NCI-H1105 (cell line): ENCODE measurements at places on chromosomes 11 and 22.

- DNase-seq: peak; percentile 23
Measured at GRCh38 chr22:23070418-23071229, at the start of gene GNAZ. Gene GNAZ (plus strand): TSS chr22:23070519. CDS start chr22:23095696, 25,177 bp downstream.

GRCh38 chr11:111766834-111767142 is 599 bp upstream of the PPP2R1B start:
- DNase-seq: no peak

GRCh38 chr22:27517361-27518155 is 284.0 kb downstream of the MN1 start:
- no peak for DNase-seq

DNA sequence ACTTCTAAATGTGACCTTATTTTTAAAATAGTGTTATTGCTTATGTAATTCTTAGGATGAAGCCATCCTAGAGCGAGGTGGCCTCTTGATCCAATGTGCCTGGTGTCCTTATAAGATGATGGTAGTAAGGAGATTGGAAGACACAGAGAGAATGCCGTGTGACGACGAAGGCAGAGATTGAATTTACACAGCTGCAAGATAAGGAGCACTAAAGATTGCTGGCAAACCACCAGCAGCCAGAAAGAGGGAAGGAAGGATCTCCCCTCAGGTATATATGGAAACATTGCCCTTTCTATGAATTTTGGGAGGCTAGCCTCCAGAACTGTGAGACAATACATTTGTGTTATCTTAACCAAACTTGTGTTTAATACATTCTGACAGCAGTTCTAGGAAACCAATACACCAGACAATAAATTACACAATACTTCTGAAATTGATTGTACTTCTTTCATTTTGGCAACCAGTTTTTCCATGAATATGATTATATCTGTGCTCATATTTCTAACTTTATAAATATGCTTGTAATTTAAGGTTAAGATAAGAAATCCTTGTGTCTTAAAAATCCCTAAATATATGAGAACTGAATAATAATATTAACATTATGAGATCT is 86.3 kb upstream of the VPREB1 start:
- no peak for DNase-seq

- no peak for DNase-seq
Measured at GRCh38 chr11:103959279-103959942, 77.0 kb upstream of the DDI1 start.

DNA sequence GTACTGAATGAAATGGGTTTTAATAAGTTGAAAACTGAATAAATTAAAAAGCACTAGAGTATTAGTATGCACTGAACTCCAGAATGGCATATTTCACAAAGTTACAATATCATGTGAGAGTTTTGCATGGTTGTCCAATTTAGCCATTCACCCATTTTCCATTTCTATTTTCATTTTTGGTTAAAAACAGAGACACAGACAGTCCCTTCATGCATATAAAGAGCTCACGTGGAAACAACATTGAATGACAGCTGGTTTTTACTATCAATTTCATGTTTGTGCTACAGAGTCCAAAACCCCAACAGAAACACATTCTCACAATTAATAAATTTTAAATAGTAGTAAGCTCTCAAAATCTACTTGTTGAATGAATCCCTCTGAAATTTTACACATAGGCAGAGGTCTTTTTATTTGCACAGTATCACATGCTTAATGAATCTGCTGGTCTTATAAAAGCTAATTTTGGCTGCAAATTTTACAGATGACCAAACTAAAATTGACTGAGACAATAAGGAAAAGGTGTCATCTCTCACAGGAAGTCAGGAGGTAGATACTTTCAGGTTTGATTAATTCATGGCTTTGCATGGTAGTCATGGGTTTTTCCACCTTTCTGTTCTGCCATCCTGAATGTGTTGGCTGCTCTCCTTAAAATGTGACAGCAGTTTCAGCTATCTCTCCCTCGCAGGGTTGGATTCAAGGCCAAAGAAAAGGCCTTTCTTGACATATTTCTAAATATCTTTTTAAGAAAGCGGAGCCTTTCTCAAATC is 20.6 kb upstream of the DDI1 start:
- no peak for DNase-seq

- DNase-seq: no peak
Measured at GRCh38 chr11:130913268-130913667, 3.0 kb downstream of the SNX19 start.

DNA sequence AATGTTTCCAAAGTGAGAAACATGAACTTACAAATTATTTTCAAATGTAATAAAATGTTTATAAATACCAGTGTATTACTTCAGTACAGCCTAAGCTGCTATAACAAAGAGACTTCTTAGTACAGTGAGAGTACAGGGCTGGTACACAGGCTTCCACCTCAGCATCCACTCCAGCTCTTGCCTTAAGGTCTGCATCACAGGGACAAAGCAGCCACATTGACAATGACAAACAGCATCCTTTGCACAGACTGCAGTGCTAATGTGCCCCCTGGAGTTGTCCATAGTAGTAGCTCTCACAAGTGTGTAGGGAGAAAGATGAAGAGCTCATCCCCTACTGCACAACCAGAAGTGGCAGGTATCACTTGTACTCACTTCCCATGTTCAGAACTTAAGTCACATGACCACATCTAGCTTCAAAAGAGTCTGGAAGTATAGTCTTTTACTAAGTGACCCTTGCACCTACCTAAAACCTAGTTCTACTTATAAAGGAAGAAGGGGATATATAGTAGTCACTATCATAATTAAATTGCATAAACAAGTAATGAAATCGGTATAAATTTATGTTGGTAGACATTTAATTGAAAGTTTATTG is 10.7 kb upstream of the LIPT2 start:
- no peak for DNase-seq

- DNase-seq: no peak
Measured at GRCh38 chr22:39251762-39252460, 7.1 kb upstream of the PDGFB start.

DNA sequence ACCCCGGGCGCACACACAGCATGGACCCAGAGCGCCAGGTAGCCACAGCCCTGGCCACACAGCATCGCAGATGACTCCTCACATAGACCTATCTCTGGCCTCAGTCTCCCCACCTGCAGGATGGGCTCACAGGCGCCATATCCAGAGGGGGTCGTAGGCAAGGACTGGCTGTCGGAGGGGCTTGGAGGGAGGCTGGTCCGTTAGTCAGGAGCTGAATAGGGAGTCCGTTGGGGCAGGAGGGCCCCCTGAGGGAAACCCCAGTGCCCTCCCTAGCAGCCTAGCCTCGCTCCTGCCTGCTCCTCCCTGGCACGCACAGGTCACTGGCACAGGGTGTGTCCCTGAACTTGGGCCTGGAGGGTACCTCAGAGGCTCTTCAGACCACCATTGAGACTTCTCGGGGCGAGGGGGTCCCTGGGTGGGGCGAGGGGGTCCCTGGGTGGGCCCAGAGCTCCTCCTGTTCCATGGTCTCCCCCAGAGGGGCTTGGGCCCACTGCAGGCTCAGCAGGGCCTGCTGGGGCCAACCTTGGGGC is 2.0 kb downstream of the PLXNB2 start:
- DNase-seq: no peak

- no peak for DNase-seq
Measured at GRCh38 chr11:118180300-118180703, 3.9 kb upstream of the SCN2B start.
